ENCODE measurements at places on chromosomes 4 and X. TPM values are rescaled to one million over a fixed set of nuclear protein-coding genes. Genes with fewer than 3 reads are reported as not detected.

The DDX53 gene
- total RNA-seq: not detected

The ARHGAP10 gene
- 10.3 TPM for total RNA-seq

The DKK2 gene
- not detected for total RNA-seq

The HERC6 gene
- 6.2 TPM for total RNA-seq

The MRPS18C gene
- total RNA-seq: 38.3 TPM

The ARL9 gene
- not detected for total RNA-seq

The TMEM31 gene
- not detected for total RNA-seq

The ATP1B4 gene
- not detected for total RNA-seq

The SLC38A5 gene
- total RNA-seq: not detected

The SLC9B2 gene
- total RNA-seq: 15.0 TPM

The ZNF182 gene
- total RNA-seq: 4.2 TPM

The SERTM2 gene
- total RNA-seq: not detected

The ZNF157 gene
- not detected for total RNA-seq

The CDX4 gene
- not detected for total RNA-seq

The DSPP gene
- not detected for total RNA-seq

The DUX4 gene
- not detected for total RNA-seq

The KLHL4 gene
- 3.3 TPM for total RNA-seq

The RAB33A gene
- total RNA-seq: not detected

The CPZ gene
- total RNA-seq: 3.1 TPM

The TRIM2 gene
- 46.6 TPM for total RNA-seq

The LINC00632 gene
- 0.48 TPM for total RNA-seq

The PPID gene
- total RNA-seq: 59.1 TPM

The CYLC1 gene
- not detected for total RNA-seq

The C4orf36 gene
- total RNA-seq: 2.9 TPM

The RPS6KA6 gene
- total RNA-seq: not detected

The FAAH2 gene
- not detected for total RNA-seq

The NLGN4X gene
- total RNA-seq: 1.5 TPM

The CCNB3 gene
- total RNA-seq: 0.19 TPM

The EDA gene
- total RNA-seq: not detected

The GABRB1 gene
- 1.7 TPM for total RNA-seq

The UNC5C gene
- total RNA-seq: 17.4 TPM

The LIAS gene
- 12.5 TPM for total RNA-seq

The PDCL2 gene
- total RNA-seq: not detected

The MGAT4D gene
- not detected for total RNA-seq

The BGN gene
- total RNA-seq: not detected

The ASMT gene
- total RNA-seq: not detected

The ETNPPL gene
- total RNA-seq: not detected

The BTK gene
- total RNA-seq: not detected

The NALF2 gene
- not detected for total RNA-seq

The NUDT9 gene
- 16.3 TPM for total RNA-seq

The DDIT4L gene
- 2.1 TPM for total RNA-seq

The CLDN34 gene
- not detected for total RNA-seq

The SHROOM4 gene
- total RNA-seq: not detected

The CT45A5 gene
- total RNA-seq: not detected

The PNMA6A gene
- total RNA-seq: 3.5 TPM

The USP17L13 gene
- not detected for total RNA-seq

The BEND4 gene
- 0.36 TPM for total RNA-seq

The GPM6B gene
- not detected for total RNA-seq

The MAGEA4 gene
- total RNA-seq: not detected

The SYTL5 gene
- 8.1 TPM for total RNA-seq

The MAGEA2 gene
- not detected for total RNA-seq

The GAGE12J gene
- total RNA-seq: not detected

The CDS1 gene
- 3.0 TPM for total RNA-seq
